Vagina (tissue), 2 donors: ENCODE measurements at places on chromosomes 12 and 14. TPM values are rescaled to one million over a fixed set of nuclear protein-coding genes. Genes with fewer than 3 reads are reported as not detected.
A peak's percentile ranks its signal among the peaks of the same experiment; 100 is the strongest.

GRCh38 chr12:119802472-119802871 is 74.6 kb downstream of the CIT start:
- DNase-seq = no peak

GRCh38 chr12:52059582-52060497 is 8.6 kb downstream of the NR4A1 start:
- no peak for DNase-seq

DNA sequence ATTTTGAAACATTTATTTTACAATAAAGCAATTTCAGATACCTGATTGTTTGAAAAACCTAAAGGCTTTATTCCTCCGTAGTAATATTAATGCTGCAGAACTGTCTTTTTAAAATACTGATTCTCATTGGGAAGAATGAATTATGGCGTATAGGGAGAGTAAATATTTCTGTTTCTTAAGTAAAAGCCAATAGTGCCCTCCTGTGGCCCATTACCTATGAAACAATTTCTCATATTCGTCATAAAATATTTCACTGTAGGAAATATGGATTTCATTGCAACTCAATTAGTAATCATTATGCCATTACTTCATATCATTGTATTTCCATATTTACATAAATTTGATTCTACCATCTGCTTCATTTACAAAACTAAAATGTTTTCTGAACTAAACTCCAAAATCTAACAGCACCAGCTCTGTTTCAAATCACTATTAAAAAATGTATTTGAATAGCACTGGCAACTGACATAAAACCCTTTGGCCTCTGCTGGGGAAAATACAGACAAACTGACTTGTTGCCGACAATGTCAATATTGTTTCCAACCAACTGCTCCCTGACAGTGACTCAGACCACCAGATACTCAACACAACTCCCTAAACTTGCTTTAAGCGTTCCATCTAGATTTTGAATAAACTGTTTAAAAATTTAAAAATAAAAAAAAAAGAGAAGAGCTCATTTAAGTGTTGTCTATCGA is 290.3 kb downstream of the NAV3 start:
- DNase-seq = no peak

DNA sequence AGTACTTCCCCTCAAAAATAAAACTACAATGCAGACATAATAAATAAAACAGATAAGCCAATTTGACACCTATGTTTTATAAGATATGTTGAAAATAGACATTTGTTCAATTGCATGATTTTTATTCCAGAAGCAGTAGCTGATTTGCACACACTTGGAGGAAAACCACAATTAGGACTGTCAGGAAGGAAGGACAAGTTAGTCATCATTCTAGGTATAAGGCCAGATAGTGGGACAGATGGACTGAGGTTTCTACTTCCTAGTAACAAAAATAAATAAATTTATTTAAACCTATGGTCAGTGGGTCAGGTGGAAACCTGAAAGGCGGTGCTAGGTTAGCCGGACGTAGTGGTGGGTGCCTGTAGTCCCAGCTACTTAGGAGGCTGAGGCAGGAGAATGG is 141.8 kb upstream of the RASSF8 start:
- no peak for DNase-seq

GRCh38 chr12:5180496-5180895 is 136.8 kb downstream of the KCNA5 start:
- no peak for DNase-seq

Gene SYCP3
- total RNA-seq = not detected

- peak; percentile 95 for DNase-seq
These were observed 472 bp downstream of the MBD6 start for GRCh38 chr12:57522887-57523705.

GRCh38 chr14:57378661-57379060 is 11.7 kb upstream of the NAA30 start:
- DNase-seq = no peak

Gene PPM1H
- 0.49 TPM for total RNA-seq

Gene ZC3H10
- total RNA-seq = 2.0 TPM

DNA sequence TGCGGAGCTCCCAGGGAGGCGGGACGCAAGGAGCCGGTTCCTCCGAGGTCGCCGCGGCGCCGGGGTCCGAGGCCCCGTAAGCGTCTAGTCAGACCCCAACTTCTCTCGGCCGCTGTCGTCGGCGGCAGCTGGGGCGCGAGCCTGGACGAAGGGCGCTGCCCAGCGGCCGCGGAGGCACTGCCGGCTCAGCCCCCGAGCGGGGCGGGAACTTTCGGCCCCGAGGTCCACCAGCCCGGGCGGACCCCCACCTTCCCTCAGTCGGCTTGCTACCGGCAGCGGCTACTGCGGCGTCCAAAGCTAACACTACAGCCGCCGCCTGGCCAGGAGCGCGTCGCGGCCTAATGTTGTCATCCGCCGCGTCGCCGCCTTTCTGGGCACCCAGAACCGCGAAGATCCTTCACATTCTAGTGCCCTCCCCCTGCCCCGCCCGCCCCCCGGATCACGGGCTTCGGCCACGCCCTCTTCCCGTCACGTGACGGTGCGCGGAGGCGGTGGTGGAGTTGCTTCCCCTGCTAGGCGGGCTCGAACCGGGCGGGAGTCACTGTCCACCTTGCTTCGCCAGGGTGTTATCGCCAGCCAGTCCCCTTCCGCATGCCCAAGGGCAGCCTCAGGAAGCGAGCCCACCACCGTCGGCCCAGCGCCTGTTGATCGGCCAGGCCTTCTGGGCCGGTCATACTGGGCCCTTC is at the start of gene OSBPL8:
Gene OSBPL8 (minus strand): TSS at position 372 of the 686 bp plus-strand sequence. CDS start 72,220 bp downstream, outside the sequence.
- peak; percentile 97 for DNase-seq

Gene TEX22
- not detected for total RNA-seq

DNA sequence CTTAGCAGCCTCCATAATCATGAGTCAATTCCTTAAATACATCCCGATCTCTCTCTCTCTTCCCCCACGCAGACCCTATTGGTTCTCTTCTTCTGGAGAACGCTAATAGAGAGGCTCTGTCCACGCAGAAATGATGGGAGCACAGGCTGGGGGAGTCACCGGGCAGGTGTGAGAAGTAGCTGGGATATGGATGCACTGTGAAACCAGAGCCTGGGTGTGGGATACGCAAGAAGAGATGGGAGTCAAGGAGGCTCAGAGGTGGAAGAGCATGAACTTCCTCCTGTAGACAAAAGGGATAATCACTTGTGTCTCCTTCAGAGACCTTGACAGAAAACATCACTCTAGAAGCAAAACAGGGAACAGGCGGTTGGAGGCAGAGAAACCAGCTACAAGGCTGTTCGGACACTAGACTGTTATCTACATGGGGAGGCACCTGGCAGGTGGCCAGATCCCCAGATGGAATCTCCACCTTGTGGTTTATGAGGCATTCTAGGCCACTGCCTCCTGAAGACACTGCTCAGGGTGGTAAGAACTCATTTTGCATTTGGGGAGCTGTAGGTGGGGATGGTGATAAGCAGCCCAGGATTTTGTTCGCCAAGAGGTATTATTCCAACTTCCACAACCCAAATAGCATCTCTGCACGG is 7.2 kb upstream of the SELPLG start:
- DNase-seq = no peak

- no peak for DNase-seq
These were observed 495 bp downstream of the ADIPOR2 start for GRCh38 chr12:1691123-1692007.

GRCh38 chr12:45216230-45216982 is 511 bp downstream of the ANO6 start:
- DNase-seq = no peak

DNA sequence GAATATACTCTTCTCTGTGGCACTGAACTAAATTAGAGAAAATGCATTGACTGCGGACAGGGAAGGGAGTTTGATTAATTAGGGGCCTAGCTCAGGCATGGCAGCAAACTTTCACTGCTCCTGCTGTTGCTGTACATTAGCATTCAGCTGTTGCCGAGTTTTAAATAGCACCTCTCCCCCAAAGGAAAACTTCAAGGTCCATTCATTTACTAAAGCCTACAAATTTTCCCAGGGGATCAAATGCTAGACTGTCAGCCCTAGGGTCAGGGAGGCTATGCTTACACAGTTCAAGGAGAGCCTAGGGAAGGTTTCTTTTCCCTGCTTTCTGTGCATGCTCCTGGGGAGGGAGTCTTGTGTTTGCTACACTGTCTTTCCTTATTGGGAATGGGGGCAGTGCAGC is 60.0 kb upstream of the GZMB start:
- DNase-seq = no peak

Gene SLC25A47
- not detected for total RNA-seq

- DNase-seq = no peak
These were observed 25.3 kb downstream of the C12orf75 start for GRCh38 chr12:105355752-105356151.

DNA sequence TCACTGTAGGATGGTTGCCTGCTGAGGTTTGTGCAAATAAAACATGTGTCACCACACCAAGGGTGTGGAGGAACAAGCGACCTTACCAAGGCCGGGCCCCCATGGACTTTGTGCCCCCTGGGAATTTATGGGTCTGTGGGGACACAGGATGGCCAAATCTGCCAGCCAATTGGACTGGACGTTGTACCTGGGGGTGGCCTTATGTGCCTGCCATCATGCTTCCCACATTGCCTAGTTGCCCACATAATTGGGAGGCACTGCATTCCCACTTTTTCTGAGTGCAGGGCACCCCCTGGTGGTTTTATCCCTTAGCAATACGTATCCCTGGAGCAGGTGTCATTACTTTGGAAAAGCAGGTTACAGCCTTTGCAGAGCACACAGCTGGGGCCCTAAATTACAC is 92.6 kb upstream of the TMPO start:
- DNase-seq = no peak
